ENCODE measurements at places on chromosomes 12 and 14.

DNA sequence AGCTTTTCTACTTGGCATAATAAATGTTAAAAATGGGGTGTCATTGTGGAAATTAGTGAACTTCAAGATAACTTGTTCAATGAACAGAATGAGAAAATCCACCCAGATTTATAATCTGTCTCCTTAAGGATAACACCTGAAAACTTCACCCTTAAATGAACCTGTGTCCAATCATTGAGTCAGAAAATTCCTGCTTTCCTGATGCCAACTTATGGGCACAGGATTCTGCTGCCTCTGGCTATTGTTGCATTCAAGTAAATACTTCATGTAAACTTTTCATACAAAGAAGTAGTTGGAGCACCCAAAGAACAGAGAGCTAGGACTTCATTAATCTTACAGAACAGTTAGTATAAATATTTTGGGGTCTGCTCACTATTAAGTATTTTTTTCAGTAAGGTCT, 98.9 kb upstream of the PLEKHA5 start:
- no peak for DNase-seq

- no peak for DNase-seq
These were observed 172.6 kb downstream of the ANO4 start for GRCh38 chr12:100967189-100967588.

GRCh38 chr14:51396222-51396815, 156.3 kb downstream of the TMX1 start:
- DNase-seq, result peak; percentile 30

- no peak for DNase-seq
These were observed 151.1 kb downstream of the KIF26A start for GRCh38 chr14:104289507-104289906.

DNA sequence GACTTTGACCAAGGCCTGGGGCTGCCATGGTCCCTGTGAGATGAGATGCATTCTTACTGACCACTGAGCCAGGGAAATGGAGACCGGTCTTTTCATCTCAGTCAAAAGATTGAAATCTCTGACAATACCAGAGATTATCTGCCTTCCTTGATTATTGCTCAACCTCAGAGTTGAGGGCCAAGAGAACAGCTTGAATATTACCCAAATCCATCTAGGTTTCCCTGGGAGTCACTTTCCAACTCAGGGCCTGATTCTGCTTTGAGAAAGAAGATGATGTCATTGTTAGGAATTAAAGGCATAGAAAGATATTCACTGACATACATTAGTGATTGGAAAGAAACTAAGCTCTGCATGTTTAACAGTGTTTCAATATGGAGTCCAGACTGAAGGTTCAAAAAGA, 515.9 kb upstream of the TBX3 start:
- no peak for DNase-seq
